ENCODE measurements at places on chromosomes 13 and 19.

GRCh38 chr13:107867701-107868661 is 347.4 kb downstream of the LIG4 start:
- DNase-seq = no peak

- peak; percentile 14 for DNase-seq
Observed at GRCh38 chr13:23411706-23412105, 21.8 kb downstream of the SACS start.

DNA sequence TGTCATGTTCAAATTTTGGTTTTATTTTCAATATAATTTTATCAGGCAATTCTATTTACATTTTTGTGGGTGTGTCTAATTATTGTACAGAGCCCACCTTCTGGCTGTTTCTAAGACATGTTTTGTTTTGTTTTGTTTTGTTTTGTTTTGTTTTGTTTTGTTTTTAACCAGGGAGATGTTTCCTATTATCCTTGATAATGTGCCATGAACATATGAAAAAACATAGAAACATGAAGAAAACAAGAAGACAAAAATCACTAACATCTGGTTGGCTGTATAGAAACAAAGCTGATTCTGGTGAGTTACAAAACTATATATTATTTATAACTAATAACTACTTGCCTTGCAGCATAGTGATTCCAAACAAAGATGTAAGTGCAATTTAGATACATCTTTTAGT is 128.1 kb upstream of the TRPC4 start:
- no peak for DNase-seq

GRCh38 chr19:13160557-13160956 is 10.3 kb downstream of the IER2 start:
- DNase-seq = no peak

- no peak for DNase-seq
Observed at GRCh38 chr13:26051231-26051656, 572 bp downstream of the SHISA2 start.

GRCh38 chr13:37134411-37135041 is 29.1 kb upstream of the CSNK1A1L start:
- DNase-seq = no peak

GRCh38 chr19:55623130-55623529 is 1.2 kb downstream of the ZNF784 start:
- no peak for DNase-seq

DNA sequence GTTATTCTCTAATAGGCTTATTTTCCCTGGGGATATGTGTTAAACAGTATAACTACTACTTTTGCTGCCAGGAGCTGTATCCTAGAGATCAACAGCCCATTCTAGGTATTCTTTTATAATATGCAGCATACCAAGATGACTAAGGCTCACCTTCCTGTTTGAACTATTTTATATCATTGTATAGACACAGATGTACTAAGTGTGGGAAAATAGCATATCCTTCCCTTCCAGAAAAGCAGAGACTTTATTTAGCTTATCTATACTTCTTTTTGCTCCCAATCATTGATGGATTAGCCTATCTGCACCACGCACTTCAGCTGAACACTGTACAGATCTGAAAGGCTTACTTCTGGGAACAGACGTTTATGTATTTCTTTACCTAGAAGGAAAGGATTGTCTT is 82.6 kb downstream of the MAB21L1 start:
- DNase-seq = no peak

DNA sequence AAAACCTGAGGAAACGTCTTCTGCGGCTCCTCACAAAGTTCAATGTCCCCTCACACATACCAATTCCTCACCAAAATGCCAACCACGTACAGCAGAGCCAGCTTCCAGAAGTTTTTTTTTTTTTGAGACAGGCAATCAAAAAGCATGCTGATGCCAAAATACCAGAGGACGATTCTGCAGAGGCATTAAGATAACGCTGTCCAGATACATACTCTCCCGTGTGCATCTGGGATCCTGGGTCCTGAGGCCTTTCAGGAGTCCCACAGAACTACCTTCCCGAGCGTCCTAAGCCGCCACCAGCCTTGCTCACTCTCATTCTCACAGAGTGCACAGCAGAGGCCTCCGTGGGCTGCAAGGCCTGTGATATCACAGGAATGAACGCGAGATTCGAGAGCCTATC is 5.0 kb downstream of the DCUN1D2 start:
- DNase-seq = no peak

- DNase-seq = peak; percentile 48
Observed at GRCh38 chr19:722553-723101, 13.9 kb downstream of the PALM start.

DNA sequence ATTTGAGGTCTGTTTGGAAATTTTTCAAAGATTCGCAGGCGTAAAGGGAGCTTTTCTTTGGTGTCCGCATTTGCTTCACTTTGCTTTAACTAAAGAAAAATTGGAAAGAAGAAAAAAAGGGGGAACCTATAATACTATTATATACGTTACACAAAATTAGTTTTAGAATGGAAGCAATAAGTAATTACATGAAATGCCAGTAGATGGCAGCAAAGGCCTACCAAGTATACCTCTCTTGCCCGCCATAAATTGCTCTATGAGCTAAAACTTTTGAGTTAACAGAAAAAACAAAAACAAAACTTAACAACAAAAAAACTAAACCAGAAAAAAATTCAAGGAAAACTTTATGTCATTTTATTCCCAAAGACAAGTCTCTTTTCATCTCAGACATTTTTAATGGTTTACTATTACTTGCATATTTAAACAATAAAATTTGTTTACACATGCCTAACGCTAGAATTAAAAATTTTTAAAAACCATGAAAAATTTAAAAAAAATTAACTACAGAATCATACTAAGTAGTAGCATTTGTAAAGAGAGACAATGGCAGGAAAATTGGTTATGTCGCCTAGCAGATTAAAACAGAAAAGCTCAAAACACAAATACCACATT is 271.4 kb downstream of the NALCN start:
- peak; percentile 89 for DNase-seq

- peak; percentile 83 for DNase-seq
Observed at GRCh38 chr19:7928741-7929701, 3.1 kb upstream of the CTXN1 start.

- peak; percentile 44 for DNase-seq
Observed at GRCh38 chr19:34274284-34274826, 20.0 kb downstream of the GARRE1 start.

GRCh38 chr13:95197548-95197947 is 103.7 kb downstream of the ABCC4 start:
- no peak for DNase-seq

DNA sequence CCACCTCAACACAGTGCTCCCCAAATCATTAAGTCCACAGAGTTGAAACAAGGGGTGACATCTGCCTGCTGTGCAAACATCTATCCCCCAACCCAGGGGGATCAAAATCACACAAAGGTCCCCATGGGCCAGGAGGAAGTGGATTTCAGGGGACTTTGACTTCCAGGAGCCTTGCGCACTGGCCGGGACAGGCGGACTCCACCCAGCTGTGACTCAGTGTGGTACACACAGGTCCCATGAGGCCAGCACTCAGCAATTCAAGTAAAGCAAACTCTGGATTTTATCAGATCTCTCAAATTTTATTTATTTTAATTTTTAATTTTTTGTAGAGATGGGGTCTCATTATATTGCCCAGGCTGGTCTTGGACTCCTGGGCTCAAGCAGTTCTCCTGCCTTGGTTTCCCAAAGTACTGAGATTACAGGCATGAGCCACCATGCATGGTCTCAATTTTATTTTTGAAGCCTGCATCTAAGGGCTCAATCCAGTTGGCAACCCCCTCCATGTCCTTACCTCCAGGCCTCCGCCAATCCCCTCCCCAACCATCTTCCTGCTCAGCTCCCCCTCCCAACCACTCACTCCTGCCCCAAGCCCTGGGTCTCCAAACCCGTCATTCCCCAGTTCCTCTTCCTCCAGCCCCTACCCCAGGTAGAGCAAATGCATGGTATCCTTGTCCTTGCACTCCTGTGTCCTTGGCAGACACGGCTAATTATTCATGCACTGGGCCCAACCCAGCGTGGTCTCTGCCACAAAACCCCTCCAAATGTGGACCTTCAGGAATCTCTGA is 18.2 kb downstream of the ARHGAP33 start:
- no peak for DNase-seq

- DNase-seq = no peak
Observed at GRCh38 chr13:79901336-79901735, 420.4 kb downstream of the NDFIP2 start.

- DNase-seq = peak; percentile 87
Observed at GRCh38 chr19:21483589-21484170, 21.7 kb upstream of the ZNF429 start.

- no peak for DNase-seq
Observed at GRCh38 chr13:104296286-104296685, 1230.1 kb upstream of the SLC10A2 start.

Data from Karpas-422 (cell line).